ENCODE measurements at places on chromosomes 3 and 15.
A peak's percentile ranks its signal among the peaks of the same experiment; 100 is the strongest.

GRCh38 chr3:53811143-53811927 is 34.9 kb downstream of the CHDH start:
- DNase-seq, result no peak

DNA sequence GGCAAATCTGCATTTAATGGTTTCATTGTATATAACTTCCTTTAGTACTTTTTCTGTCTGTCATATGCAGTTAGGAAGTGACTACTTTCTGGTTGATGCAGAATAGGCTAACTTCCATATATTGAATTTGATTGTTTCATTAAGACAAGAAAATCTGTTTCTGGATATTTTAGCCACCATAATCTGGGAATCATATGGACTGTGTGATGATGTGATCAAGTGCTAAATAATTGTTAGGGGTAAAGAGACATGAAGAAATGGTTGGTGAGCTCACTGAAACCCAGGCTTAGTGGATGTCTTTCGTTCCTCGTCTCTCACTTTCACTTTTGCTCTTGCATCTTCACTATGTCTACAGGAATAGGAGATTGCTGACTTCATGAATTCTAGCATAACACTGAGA is 3.5 kb upstream of the MNS1 start:
- no peak for DNase-seq

DNA sequence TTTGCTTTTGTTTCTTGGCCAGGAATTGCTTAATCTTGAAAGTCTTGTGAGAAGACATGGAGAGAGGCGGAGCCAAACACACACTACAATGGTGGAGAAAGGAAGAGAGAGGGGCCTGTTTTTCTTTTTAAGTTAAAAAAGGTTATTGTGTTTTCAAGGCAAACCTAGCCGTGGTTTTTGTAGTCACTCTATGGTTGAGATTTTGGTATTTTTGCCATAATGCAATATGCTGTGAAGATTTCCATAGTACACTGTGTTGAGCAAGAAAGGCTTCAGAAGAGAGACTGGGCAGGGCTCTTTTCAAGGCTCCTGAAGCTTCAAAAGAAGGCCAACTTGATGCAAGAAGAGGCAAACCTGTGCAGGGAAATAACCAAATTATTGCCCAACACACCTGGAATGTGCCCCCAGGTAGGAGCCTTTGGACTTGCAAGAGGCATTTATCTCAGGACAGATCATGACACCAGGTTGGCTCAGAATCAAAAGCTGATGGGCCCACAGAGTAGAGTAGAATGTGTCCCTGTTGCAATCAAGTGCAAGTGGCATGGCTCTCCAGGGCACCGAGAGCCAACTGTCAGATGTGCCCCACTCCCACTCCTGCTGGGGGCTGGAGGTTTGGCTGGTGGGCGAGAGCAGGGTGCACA is 22.1 kb downstream of the AMOTL2 start:
- DNase-seq, result no peak

GRCh38 chr3:194072097-194072428 is 63.9 kb upstream of the HES1 start:
- DNase-seq, result no peak

DNA sequence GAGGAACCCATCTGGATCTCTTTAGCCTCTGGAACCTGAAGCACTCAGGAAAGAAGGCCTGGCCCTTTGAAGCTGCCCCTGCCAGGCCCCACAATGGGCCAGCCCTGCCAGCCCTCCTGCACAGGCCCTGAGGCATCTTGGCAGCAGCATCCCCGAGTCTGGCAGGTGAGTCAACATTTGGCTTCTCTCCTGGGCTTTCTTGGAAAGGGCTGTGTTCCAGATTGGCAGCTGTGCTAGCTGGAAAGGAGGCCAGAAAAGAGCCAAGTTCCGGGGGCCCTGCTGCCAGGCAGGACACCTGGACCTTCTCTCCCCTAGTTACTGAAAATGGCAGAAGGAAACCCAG is 187.2 kb downstream of the SHQ1 start:
- no peak for DNase-seq

DNA sequence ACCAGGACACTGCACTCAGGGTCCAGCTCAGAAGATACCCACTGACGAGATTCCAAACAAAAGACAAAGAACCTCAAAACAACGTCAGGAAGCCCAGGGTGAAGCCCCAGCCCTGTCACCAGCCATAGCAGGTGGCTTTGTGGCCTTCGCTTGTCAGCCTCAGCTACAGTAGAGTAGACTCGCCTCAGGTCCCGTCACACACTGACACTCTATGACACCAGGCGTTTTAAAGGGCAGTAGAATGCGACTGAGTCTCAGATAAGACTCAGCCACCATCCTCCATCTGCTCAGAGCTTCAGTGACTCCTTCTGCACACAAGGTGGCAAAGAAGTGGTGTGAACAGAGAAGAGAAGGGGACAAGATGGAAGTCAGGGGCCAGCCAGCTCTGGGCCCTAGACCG is 12.8 kb downstream of the RBPMS2 start:
- no peak for DNase-seq

DNA sequence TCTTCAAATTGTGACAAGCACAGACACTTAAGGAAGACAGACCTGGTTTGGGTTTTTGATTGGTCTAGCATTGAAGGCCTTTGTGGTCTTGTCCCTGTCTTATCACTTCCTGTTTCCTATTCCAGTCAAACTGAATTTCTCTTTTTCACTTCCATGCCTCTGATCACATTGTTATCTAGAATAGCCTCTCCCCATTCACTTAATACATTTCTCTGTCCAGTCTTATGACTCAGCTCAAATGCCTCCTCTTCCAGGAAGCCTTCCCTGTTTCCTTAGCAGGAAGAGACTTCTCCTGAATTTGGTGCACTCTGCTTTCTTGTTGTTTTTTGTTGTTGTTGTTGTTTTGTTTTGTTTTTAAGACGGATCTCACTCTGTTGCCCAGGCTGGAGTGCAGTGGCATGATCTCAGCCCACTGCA is 45.5 kb downstream of the LIMD1 start:
- DNase-seq, result peak; percentile 90

DNA sequence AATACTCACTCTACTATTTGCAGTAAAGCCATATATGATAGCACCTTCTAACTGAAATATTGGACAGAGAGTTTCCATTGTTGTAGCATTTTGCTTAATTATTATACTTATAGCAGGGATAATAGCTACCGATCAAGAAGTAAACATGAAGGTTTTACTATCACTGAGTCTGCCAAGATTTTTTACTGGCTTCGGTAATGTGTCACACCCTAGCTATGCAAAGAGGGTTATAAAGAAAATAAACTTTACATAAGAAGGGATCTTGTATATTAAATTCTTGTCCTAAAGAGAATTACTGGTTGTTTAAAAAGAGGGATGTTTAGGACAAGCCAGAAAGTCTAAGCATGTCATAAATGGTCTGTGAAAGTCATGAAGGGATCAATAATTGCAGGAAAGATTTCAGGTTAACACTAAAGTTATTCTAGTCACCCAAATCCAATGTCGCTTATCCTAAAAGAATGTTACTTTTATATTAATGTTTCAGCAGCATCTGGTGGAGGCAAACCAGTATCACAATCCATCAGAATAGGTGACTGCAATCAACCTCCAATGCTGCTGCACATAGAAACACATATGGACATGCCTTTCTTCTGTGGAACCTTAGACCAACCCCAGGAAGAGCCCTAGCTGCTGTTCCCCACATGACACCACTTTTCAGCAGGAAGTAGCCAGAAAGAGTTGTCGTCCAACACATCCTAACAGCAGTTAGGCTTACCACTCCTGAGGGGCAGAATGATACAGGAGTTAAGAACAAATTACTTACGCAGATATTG is 62.7 kb upstream of the GK5 start:
- no peak for DNase-seq

GRCh38 chr15:98966091-98966787 is 41.4 kb downstream of the PGPEP1L start:
- no peak for DNase-seq

GRCh38 chr3:124882816-124883747 is 4.1 kb downstream of the ITGB5 start:
- no peak for DNase-seq

- DNase-seq, result no peak
Measured at GRCh38 chr3:104584682-104585081, 782.0 kb upstream of the ALCAM start.

DNA sequence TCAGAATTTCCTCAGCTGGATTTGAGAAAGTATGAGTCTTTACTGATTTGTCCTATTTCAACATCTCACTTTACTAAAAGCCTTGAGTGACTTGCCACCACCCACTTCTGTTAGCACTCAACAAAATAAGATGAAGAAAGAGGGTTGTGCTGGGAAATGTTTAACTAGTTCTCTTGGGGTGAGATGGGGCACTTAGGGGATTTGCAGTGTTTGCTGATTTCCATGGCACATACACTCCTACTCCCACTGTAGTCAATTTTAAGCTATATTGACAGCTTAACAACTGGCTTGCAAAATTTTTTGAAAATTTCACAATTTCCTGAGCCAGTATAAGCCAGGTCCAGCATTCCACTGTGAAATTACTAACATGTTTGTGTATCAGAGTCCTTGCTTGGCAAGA is 463.1 kb upstream of the ARHGEF26 start:
- DNase-seq, result no peak

- DNase-seq, result no peak
Measured at GRCh38 chr15:29815000-29815710, 7.1 kb downstream of the TJP1 start.

DNA sequence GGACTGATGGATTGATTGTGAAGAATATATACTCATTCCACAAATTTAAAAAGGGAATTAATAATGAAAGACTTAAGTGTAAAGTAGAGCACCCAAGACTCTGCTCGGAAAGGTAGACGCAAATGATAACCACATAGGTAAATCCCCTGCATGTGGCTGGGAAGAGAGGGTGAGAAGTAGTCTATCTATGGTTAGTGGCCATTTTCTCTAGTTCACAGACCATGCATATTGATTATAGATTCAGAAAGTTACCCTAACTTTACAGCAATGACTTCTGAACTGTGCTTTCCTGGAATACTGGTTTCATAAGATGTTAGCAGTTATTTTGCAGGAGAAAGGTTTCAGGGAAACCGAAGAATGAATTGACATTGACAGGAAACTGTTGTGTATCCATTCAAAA is 51.7 kb downstream of the CASR start:
- DNase-seq, result no peak

DNA sequence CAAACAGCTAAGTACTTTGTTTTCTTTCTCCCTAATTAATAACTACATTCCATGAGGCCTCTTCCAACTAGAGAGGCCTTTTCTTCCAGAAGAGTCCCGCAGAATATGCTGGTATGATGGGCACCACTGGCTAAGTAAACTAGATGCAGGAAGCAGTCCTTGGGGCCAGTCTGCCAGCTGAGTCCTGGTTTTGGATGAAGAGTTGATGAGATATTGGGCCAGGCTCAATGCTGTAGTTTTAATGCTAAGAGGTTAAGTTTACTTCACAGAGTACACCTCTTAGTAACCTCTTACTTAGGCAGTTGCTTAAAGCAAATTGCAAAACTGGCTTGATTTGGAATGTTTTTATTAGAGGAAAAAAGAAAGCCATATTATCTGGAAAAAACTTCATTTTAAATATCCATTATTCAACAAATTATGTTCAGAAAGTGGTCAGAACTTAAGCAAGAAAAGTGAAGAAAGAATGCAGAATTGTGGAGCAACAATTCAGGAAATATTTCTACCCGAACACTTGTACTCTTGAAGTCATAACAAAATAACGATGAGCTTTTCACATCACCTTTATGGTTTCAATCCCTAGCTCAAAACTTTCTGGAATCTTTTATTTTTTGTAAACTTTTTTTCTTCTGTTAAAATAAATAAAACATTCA is 178.4 kb upstream of the CDIN1 start:
- DNase-seq, result no peak

- no peak for DNase-seq
Measured at GRCh38 chr3:185332026-185332735, 30.8 kb upstream of the MAP3K13 start.

DNA sequence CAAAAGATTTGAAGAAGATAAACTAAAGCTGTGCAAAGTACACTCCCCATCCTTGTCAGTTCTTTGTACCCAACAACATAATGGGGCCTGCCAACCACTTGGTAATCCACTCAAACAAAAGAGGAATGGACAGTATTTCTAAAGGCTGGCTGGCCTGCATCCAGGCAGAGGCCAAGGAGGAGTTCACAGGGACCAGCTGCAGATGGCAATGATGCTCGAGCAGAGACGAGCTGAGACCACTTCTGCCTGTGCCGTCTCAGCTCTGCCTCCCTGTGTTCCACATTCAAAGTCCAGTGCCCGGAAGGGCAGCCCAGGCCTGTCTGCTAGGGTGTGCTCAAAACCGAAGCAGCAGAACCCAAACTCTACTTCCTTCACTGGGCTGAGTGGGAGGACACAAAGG is 14.3 kb downstream of the CXCR6 start:
- no peak for DNase-seq

DNA sequence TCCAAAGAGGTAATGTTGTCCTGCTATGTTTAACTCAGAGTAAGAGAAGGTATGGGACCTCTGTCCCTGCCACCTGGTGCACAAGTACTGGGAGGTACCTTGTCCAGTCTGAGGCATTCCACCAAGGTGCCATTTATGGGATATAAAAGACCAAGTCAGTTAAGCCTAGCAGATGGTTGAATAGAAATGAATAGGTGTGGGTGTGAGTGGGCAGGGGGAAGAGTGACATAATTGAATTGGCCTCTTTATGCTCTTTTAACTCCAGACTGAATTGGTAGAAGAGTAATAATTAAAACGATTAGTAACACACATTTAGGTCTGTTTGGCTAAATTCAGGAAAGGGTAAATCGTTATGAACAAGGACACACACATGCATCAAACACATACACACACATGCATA is 562 bp downstream of the ADGRG7 start:
- DNase-seq, result no peak

- no peak for DNase-seq
Measured at GRCh38 chr3:81913886-81914663, 152.6 kb upstream of the GBE1 start.

- no peak for DNase-seq
Measured at GRCh38 chr15:39393575-39394335, 187.1 kb upstream of the THBS1 start.

GRCh38 chr3:178200316-178200715 is 335.9 kb upstream of the KCNMB2 start:
- no peak for DNase-seq

DNA sequence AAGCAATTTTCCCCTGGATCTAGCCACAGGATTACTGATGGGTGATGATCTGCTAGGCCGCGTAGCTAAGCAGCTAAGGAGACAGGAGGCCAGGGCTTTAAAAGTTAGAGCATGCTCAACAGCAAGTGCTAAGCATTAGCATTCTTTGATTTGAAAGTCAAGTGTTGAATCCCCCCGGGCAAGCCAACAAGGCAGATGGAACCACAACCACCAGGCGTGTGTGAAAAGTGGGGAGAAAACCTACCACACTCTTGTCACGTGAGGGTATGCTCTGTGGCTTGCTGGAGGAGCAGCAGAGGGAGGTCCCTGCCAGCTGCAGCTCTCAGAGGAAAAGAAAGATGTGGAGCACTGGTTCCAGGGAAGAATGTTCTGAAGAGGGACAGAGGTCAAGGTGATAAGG is 20.9 kb downstream of the SLC51A start:
- no peak for DNase-seq
